ENCODE measurements at places on chromosomes 1 and 21. TPM values are rescaled to one million over a fixed set of nuclear protein-coding genes. Genes with fewer than 3 reads are reported as not detected.

DNA sequence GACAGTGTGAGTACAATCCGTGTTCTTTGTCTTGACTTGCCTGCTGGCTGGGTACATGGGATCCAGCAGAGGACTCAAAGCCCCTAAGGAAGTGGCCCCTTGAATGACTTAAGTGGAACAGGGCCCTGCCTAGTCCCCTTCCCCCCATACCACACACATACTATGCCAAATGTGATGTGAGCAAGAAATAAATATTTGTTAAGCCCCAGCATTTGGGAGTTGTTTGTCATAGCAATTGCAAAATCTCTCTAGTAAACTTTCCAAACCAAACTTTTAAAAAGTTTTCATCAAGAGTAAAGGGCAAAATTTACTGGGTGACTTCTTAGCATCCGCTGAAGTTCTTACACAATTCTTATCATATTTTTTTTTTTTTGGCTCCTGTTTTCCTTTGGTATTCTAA lies 32.5 kb upstream of the CACHD1 start:
- DNase-seq, result no peak

HOOK1 gene
- 5.1 TPM for total RNA-seq

GRCh38 chr1:65189576-65190115 lies 41.6 kb downstream of the AK4 start:
- no peak for DNase-seq

EDN2 gene
- 0.98 TPM for total RNA-seq

- peak; percentile 89 for DNase-seq
These were observed 117.2 kb downstream of the CNIH3 start for GRCh38 chr1:224733027-224733911.

All from GM12878 (cell line).